Skeletal muscle tissue (tissue), 5 donors: ENCODE measurements at places on chromosomes 12 and 14. TPM values are rescaled to one million over a fixed set of nuclear protein-coding genes. Genes with fewer than 3 reads are reported as not detected.

The AHNAK2 gene
- total RNA-seq = 11.5 TPM

The KRT77 gene
- not detected for total RNA-seq

The SIX6 gene
- total RNA-seq = not detected

The SMIM41 gene
- not detected for total RNA-seq

The SERPINA9 gene
- not detected for total RNA-seq

The MYF5 gene
- total RNA-seq = 28.2 TPM

The TMEM260 gene
- total RNA-seq = 13.0 TPM

The RFX4 gene
- total RNA-seq = not detected

The TRPV4 gene
- total RNA-seq = 0.52 TPM

The ARG2 gene
- 1.0 TPM for total RNA-seq

The ADAMTS20 gene
- 0.52 TPM for total RNA-seq

The JDP2 gene
- 24.5 TPM for total RNA-seq

The CLEC14A gene
- 25.1 TPM for total RNA-seq
